HS-5 (cell line): ENCODE measurements at places on chromosomes 2 and 18.

DNA sequence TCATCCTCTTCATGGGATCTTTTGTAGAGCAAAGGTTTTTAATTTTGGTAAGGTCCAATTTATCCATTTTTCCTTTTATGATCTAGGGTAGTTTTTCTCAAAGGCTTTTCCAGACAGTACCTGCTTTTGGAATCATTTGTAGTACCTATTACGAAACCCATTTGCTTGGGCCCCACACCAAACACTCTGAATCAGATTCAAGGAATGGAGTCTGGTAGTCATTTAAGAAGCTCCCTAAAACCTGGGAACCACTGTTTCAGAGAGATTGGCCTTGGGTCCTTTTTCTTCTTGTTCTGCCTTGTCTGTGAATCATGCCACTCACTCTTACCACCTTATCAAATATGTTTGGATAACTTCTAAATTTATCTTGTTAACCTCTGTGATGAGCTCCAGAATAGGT lies 40.3 kb downstream of the OSBPL6 start:
- DNase-seq: no peak

GRCh38 chr2:15222856-15223255 lies 338.3 kb downstream of the NBAS start:
- DNase-seq: no peak

- DNase-seq: no peak
These were observed 149.3 kb downstream of the VWC2L start for GRCh38 chr2:214560176-214560575.

DNA sequence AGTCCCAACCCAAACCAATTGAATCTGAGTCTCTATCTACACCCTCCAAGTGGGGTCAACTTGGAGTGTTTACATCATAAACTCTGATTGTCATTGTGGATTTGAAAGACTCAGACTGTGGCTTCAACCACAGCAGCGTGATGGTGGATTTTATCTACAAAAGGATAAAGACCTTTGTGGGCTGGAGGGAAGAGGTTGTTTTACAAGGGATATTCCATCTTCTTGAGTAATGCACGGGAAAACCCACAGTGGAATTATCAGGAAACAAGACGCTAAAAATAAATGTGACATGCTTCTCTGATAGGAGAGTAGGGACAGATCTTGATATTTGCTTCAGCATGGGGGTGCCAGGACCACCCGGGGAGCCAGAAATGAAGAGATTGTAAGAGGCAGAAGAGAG lies 93.5 kb downstream of the LPIN1 start:
- no peak for DNase-seq

DNA sequence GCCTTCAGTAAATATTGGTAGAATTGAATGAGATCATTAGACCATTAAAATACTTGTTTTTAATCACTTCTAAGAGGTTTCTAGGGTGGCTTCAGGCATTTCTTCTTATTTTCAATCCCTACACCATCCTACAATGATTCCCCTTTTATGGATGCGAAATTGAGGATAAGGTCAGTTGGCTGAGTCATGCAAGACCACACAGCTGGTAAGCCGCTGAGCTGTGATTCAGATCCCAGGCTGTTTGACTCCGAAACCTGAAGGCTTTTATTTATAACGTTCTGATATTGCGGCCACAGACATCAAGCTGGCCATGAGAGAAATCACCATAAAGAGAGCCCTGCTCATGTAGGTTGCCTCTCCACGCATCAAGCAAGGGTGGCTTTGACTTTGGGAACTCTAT lies 133.4 kb downstream of the VAPA start:
- DNase-seq: no peak

- peak; percentile 36 for DNase-seq
These were observed 37.5 kb downstream of the TBC1D8 start for GRCh38 chr2:101113441-101114267.

DNA sequence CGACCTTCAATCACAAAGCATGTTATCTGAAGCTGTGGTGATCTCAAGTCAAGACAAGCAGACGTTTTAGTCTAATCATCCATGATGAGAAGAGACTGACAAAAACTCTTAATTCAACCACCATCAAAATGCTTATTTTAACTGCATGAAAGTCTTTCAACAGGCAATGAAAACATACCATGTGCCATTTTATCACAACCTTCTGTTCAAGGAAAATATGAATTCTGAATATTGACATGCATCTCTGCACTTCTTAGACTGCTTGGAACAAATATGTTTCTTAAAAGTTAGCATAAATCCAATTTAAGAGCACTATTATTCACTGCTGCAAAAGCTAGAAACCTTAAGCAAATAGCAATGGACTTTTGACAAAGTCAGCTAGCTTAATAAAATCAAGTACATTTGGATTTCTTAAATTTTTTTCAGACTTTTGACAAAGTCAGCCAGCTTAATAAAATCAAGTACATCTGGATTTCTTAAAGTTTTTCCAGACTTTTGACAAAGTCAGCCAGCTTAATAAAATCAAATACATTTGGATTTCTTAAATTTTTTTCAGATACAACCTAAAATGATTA lies 70.9 kb downstream of the OLA1 start:
- no peak for DNase-seq

- DNase-seq: no peak
These were observed 227.8 kb upstream of the RBMS1 start for GRCh38 chr2:160721089-160722040.

- DNase-seq: peak; percentile 89
These were observed 203.2 kb downstream of the SH3RF3 start for GRCh38 chr2:109331896-109332848.

- no peak for DNase-seq
These were observed 111.6 kb downstream of the FAM210A start for GRCh38 chr18:13614641-13615288.

GRCh38 chr18:79396431-79397246 lies 909 bp downstream of the NFATC1 start:
- no peak for DNase-seq

GRCh38 chr2:100588071-100588786 lies 25.4 kb downstream of the PDCL3 start:
- DNase-seq: peak; percentile 77

- peak; percentile 22 for DNase-seq
These were observed 14.0 kb downstream of the ARMC9 start for GRCh38 chr2:231212329-231212845.

DNA sequence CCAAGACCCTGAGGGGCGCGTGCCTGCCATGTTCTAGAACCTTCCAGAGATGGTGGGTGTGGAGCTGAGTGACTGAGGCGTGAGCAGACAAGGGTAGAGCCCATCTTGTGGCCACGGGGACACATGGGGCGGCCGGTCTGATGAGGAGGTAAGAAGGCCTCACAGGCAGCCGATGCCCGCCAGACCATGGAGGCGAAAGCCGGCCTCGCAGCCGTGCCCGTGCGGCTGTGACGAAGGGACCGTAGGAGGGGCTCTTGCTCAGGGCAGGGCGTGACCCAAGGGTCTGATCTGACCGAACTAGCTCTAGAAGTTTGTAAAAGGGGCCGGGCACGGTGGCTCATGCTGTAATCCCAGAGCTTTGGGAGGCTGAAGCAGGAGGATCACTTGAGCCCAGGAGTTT lies 19.6 kb downstream of the D2HGDH start:
- no peak for DNase-seq

- DNase-seq: no peak
These were observed 62.4 kb upstream of the GCFC2 start for GRCh38 chr2:75772908-75773630.

DNA sequence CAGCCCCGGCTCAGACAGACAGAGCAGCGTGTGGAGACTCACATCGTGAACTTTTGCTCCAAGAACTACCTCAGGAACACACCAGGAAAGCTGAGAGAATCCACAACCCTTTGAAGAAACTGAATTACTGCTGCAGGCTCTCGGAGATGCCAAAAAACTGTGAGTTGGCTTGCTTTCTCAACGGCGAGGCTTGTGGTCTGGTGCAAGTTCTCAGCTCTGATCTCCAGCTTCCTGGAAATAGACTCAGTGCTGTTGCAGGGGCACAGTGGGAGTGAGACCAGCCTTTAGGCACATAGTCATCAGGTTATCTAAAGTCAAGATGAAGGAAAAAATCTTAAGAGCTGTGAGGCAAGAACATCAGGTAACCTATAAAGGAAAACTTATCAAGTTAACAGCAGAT lies 273.7 kb upstream of the LRATD1 start:
- DNase-seq: no peak

DNA sequence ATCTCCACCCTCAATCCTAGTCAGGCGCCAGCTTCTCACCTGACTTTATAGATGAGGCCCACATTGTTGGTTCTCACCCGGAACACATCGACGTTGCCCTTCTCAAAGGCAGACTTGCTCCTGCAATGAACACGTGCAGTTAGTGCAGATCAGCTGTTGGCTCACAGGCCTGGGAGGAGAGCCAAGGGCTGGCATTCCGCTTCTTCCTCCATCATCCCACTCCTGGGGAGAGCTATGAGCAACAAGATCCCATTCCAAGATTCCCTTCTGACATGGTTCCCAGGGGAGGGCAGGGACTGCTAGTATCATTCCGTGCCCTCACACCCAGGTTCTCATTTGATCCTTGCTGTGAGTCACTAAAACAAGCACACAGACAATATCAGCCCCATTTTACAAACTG lies 15.1 kb downstream of the LOXHD1 start:
- DNase-seq: no peak

DNA sequence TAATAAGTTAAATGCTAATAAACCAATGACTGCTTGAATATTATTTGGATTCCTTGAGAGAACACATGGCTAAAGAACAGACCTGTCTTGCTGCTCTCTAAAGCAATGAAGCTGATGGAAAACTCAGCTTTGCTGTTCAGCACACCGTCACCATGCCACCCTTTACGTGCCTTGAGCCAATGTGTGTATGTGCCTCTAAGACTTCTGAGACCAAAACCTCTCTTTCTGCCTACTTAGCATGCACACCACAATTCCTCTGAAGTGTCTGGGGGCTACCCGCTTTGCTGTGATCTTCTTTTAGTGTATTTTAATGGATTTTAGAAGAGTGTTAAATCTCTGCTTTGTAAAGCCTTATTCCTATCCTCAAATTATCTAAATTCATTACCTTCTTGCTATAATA lies 345.0 kb downstream of the DPP10 start:
- DNase-seq: no peak

DNA sequence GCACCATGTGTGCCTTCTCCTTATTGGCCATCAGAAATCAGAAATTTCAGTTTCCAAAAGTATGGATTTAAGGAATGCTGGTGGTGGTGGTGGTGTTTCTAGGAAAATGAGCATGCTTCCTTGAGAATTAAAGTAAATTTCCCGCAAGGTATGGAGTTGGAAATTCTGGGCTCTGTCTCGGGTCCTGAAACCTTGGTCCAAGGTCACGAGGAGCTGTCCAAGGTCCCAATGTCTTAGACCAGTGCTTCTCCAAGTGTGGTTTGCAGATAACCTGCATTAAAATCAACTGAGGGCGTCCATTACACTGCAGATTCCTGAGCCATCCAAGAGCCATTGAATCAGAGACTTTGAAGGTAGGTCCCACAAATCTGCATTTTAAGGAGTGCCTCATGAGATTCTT lies 210.9 kb upstream of the PKDCC start:
- no peak for DNase-seq

- DNase-seq: no peak
These were observed 1147.5 kb upstream of the ACVR2A start for GRCh38 chr2:146697307-146697706.

- DNase-seq: no peak
These were observed 299.4 kb downstream of the ZNF521 start for GRCh38 chr18:25052511-25052921.

DNA sequence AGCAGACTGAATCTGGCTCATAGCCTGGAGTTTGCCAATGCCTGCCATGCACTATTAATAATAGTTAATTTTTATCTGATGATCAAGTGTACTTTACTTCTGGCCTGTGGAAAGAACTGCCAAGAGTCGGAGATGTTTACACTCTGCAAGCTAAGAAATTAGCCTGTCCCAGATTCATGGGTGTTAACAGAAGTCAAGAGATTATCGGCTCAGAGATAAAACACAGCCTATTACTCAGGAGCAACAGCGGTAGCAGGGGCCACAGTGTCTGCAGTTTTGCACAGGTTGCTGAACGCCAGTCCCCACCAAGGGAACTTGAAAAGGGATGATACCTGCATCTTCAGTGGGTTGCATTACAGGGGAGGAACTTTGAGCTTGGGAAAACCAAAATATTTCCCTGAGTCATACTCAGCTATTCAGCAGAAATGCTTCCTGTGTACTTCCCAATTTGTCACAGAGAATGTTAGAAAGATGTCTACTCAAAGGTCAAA lies 4.3 kb upstream of the ADI1 start:
- no peak for DNase-seq

GRCh38 chr18:63181706-63182309 lies 137.8 kb downstream of the BCL2 start:
- DNase-seq: no peak

GRCh38 chr2:29010946-29011345 lies 29.8 kb downstream of the TOGARAM2 start:
- no peak for DNase-seq

GRCh38 chr18:48548011-48548771 lies 9.4 kb downstream of the CTIF start:
- DNase-seq: no peak

- peak; percentile 71 for DNase-seq
These were observed 677.6 kb upstream of the ID2 start for GRCh38 chr2:8004250-8004681.

- DNase-seq: no peak
These were observed 17.8 kb downstream of the NCOA1 start for GRCh38 chr2:24508878-24509277.

DNA sequence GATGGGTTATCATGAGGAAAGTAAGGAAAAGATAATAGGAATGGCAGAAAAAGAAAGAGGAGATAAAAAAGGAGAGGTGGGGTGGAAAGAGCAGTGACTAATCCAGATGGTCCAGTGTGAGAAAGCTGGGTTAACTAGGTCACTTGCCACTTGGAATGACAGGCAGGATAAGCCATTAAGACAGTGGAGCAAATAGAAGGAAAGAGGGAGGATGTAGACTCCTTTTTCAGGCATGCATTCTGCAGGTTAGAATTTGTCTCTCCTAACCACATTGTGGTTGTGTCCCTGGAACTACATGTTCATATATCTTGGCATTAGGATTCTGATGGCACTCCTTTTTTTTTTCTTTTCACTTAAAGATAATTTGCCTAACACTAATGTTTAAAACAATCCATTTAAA lies 13.4 kb upstream of the NEMP2 start:
- DNase-seq: no peak
